ENCODE measurements at places on chromosomes 6 and 20. TPM values are rescaled to one million over a fixed set of nuclear protein-coding genes. Genes with fewer than 3 reads are reported as not detected.

HSPA1A gene
- 116 TPM for total RNA-seq

ADTRP gene
- total RNA-seq, result 0.12 TPM

METTL24 gene
- total RNA-seq, result 0.69 TPM

ABHD16B gene
- not detected for total RNA-seq

CST3 gene
- 309 TPM for total RNA-seq
